ENCODE measurements at places on chromosomes 6 and 20.
A peak's percentile ranks its signal among the peaks of the same experiment; 100 is the strongest.

DNA sequence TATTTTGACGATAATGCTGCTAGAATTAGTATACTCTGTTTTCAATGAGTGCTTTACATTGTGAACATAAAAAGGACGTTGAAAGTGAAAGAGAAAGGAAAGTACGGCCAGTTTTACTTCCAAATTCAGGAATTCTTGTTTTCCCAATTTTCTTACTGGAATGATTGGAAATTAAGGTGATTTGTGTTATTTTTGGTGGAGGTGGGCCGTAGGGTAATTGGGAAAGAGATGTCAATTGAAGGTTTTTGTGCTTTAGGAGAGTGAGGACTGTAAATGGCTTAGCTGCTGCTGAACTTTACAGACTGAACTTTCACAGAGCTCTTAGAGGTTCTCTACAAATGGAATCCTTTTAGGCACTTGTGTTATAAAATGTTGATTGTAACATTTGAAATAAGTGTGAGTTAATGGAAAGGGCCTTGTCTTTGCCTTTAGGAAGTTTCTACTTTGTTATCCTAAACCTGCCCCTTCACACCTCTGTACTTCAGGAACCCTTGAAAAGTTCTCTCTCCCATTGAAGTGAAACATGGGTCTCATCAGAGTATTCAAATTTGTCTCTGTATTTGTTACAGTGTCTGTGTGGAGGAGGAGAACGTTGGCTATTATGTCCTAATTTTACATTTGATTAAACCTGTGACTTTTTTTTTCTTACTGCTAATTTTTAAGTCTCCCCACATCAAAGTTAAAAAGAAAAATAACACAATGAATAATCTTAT, 256.4 kb downstream of the ARID1B start:
- no peak for DNase-seq

DNA sequence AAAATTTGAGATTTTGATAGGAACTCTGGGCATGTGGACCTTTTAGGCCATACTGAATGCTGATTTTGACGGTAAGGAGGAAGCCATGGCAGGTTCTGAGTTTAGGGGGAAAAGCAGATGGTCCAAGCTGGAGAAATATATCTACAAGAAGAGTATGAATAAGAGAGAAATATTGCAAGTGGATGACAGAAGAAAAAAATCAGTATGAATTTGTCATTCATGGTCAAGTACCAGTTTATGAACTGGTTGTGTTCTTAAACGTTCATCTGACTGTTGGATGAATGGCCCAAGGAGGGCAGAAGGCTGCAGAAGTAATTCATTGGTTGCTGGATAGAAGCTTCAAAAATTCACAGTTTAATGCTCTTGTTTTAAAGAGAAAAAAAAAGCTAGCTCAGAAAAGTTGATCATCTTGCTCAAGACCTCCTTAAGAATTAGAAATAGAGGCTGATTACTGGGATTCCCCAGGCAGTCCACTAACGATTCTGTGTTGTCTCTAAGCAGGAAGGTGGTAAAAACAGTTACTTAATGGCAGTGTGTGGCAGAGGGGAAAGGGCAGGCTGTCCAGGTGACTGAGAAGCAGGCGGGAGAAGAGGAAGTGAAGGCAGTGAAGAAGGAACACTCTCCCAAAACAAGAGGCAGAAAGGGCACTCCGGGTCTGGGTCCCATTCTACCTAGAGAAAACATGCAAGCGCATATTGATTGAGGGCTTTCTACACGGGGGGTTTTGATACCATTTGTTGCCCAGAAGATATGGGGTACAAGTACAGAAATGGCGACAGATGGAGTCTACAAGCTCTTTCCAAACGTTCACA, 2.0 kb upstream of the DUSP22 start:
- no peak for DNase-seq

DNA sequence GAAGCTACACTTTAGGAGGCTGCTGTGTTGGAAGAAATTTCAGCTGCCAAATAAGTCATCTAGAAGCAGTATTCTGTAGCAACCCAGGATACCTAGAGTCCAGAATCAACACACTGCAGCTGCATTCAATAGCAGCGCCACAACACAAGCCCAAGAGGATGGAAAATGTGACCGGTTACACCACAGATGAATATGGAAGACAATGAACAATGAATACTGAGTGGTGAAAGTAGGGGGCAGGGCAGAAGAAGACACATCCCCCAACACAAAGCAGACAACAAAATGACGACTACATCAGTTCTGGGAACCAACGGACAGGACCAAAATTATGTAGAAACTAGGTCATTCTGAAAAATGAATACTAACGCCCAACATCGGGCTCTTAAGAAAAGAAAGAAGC, 38.2 kb downstream of the KIF6 start:
- peak; percentile 75 for DNase-seq

DNA sequence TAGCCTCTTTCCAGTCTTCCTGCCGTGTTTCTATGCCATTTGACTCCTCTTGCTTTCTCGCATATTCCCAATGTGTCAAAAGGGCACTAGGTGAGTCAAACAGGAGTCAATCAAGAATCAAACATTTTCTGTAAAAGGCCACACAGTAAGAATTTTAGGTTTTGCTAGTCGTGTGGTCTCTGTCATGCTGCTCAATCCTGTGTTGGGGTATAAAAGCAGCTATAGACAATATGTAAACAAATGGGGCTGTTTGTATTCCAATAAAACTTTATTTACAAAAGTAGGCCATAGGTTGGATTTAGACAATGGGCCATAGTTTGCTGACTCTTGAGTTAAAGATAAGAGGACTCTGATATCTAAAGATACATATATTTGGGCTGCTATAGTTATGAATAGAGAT, 235.4 kb upstream of the BTBD3 start:
- DNase-seq = no peak

- DNase-seq = no peak
Observed at GRCh38 chr6:91509711-91510110, 922.8 kb upstream of the MAP3K7 start.

DNA sequence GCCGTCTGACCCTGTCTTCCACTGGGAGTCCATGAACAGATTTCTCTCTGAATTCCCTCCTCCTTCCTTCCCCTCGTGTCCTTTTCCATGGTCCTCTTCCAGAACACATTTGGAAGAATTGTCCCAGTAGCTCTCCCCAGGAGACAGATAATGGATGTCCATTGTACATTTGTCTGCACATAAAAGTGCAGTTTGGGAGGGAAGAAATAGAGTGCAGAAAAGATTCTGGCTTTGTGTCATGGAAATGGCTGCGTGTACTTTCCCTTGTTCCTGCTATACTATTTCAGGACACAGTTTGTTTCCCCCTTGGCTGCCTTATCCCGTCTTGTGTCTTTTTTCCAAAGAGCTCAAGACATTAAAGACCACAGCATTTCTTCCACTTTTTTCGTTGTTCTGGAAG, 127.6 kb downstream of the SYNDIG1 start:
- DNase-seq = no peak

GRCh38 chr6:163738304-163738703, 323.8 kb downstream of the QKI start:
- no peak for DNase-seq

DNA sequence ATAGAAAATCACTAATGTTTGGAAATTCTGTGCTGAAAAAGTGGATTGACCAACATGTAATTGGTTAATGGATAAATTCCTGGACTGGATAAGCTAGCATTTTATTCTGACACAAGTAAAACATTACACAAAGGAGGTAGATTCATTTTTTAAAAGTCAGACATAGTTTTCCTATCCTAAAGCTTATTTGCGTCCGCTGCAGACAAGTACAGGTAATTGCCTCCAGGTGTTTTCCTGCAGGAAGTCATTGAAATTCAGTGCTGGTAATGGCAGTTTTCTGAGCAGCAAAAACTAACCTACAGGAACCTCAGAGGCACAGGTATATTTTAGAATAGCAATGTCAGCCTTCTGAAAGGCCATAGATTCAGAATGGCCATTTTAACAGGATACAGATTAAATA, 20.0 kb upstream of the HIVEP1 start:
- no peak for DNase-seq

DNA sequence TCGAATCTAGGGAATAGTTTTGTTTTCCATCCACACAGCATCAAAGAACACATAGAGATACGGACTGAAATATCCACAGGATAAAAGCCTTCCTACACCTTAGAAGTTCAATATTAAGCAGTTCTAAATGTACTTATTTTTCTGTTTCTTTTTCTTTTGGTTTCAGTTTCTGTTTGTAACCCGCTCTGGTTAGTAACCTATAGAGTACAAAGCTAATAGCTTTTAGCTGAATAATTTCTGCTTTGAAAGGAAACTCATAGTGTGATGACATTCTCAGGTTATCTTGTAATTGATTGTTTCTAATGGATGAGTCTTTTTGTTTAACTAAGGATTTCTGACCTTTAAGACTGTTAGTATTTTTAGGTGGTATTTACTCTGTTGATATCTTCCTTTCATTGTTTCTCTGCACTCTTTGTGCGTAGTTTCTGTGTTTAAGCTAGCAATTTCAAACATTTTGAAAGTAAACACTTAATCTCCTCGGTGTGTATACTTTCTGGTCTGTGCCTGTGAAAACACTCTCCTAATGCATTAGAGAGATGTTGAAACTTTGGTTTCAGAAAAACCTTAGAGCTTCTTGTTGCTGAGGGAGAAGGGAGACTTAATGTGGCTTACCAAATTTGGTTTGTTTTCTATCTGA, 385.5 kb downstream of the HDGFL1 start:
- no peak for DNase-seq

- no peak for DNase-seq
Observed at GRCh38 chr6:167707686-167708500, 118.8 kb upstream of the AFDN start.

- no peak for DNase-seq
Observed at GRCh38 chr6:21953831-21954801, 342.7 kb downstream of the PRL start.

DNA sequence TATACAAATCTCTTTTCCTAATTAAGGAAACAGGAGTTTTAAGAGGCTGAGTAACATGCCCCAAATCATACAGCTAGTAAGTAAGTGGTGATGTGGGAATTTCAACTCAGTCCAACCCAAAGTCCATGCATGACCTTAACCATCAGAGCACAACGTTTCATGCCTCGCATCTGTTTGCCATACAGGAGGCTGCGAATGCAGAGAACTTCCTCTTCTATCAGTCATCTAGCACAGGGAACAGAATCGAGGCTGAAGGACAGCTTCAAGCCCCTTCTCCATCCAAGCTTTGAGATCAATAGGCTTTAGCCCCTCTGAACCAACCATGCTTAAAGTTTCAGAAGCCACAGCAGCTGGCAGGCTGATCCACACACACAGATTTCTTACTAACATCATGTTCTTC, 113.2 kb downstream of the MAFB start:
- no peak for DNase-seq

GRCh38 chr6:111148110-111148509, 60.8 kb downstream of the SLC16A10 start:
- DNase-seq = no peak

- DNase-seq = no peak
Observed at GRCh38 chr20:4011226-4011975, 4.0 kb downstream of the RNF24 start.

DNA sequence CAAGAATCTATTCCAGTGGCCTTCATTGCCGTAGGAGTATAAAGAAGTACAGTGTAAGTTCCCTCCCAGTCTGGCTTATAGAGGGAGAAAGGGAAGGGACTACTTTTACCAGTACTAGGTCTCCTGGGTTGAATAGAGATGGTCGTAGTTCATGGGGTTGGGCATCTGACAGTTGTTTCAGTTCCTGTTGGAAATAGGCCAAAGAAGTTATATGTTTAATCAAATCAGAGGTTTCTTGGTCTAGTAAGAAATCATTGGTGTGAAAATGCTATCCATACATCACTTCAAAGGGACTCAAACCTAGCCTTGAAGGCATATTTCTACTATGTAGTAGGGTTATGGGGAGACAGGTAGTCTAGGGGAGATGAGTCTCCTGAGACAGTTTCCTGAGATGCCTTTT, 45.6 kb upstream of the MAN1A1 start:
- DNase-seq = no peak

DNA sequence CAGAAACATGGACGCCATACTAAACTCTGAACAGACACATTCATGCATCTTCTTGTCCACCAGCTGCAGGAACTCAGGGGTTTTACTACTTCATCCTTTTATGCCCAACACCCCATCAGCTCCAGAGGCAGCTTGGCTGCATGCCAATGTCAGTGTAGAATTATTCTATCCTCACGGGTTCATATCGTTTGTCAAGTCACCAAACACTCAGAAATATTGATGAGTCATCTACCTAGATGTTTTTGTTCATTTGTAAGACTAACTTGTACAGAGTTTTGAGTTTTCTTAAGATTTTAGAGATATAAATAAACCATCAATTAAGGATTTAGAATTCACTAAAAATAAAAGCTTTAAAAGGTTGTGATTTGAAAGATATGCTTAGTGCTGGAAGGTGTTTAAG, 590.7 kb upstream of the FLRT3 start:
- no peak for DNase-seq

DNA sequence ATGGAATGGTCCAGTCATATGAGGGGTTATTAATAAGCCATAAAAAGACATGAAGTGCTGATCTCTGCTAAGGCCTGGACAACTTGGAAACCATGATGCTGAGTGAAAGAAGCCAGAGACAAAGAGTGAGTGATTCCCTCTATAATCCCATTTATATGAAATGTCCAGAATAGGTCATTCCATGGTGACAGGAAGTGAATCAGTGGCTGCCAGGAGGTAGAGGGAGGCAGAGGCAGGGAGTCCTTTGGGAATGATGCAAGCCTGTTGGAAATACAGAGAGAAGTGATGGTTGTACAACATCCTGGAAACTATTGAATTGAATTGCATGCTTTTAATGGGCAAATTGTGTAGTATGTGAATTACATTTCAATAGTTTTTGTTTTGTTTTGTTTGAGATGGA, 26.4 kb downstream of the ANKRD60 start:
- DNase-seq = no peak

All from hippocampal formation (tissue), 2 donors.